ENCODE measurements at places on chromosomes 7 and 10.

DNA sequence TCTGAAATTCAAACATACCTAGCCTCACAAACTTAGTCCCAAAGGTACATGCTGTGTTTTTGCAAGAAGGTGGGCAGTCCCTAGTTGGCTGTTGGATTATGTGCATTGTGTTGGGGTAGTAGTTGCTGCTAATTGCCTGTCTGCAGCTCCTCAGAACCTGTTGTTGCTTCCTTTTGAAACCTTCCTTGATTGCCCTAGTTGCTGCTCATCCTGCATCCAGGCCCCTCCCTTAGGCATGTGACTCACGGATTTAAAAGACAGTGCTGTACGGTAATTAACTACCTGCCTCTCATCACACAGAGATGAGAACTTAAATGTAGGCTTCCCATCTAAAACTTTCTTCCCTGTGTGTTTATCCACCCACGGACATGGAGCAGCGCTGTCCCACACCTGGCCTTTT, 67.7 kb downstream of the BMPR1A start:
- DNase-seq: no peak

DNA sequence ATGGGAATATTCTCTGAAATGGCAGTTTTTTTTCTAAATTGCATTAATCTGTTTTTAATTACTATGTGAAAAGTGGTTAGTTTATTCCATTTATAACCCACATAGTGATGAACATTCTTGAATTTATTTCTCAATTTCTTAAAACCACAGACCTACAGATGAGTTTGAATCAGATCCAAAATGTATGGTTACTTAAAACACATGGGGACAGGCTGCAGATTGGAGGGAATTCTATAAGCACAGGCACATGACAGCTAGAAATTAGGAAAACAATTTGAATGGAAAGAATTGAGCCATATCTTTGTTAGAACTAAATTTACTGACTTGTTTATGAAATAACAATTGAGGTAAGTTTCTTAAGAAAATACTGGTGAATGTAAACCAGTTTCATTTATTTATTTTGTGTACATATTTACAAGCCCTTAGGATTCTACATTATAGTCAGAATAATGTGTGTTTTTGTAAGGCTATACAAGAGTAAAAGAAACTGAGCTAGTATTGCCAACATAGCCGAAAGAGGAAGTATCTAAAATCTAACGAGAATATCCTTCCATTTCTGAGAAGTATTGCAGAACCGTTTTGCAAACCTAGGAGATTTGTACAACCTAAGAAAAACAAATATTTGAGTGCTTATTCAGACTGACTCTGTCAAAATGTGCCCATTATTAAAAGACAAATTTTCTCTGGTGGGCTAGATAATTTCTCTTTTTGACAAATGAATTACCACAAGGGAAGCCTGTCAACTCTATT, 434.3 kb upstream of the SEMA3D start:
- DNase-seq: peak; percentile 38

DNA sequence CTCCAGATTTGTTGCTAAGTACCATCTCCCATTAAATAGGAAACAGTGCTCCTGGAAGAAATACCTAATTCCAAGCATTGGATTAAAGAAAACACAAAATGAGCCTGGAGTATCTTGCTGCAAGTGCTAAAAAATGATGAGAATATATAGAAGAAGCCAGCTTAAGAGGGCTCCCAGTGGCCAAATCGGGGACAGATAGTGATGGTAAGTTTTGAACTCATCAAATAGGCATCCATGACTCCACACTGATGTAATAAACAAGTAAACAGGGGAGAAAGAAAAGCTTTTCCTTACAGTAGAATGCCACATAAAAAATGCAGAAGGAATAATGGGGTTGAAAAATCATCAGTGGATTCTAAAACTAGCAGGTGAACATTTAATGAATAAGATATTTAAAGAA, 72.4 kb downstream of the CTTNBP2 start:
- DNase-seq: no peak

DNA sequence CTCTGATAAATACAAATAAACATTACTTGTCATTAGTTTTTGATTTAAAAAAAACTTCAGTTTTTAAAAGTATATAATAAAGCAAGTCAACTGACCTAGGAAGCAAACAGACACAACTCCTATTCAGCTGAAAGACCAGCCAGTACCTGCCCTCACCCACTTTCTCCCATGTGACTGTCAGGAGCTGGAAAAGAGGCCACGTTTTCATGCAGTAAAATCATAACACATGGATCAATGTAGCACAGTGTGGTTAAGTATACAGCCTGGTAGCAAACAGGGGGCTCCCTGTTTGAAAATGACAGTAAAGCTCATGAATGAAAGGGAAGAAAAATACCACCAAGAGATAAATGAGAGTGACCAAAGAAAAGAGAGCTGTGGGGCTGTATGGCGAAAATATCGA, 21.6 kb downstream of the KIN start:
- no peak for DNase-seq

DNA sequence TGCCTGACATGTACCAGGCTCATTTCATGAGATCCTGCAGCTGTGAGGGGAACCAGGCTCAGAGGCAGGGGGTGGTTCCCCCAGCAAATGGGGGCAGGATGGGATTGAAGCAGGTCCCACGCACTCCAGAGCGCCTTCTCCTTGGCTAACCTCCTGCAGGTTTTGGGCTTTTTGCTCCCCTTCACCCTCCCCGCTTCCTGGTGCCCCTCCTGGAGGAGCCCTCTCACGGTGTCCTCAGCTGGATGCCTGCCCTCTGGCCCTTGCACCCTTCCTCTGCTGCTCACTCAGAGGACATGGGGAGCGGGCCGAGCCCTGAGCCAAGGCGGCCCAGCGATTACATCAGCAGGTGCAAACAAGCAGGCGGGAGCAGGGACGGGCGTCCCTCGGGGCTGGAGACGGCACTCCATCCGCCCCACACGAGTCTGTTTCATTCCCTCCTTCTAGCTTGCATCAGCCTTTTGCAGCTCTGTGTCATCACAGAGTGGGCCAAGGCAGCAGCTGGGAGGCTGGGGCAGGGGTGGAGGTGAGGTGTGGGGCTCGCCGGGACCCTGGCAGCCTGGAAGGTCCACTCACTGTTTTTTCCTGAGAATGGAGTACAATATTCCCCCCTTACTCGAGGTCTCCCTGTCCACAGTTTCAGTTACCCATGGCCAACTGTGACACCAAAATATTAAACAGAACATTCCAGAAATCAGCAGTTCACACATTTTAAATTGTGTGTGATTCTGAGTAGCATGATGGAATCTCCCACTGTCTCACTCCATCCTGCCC, 52.7 kb upstream of the SLC29A3 start:
- no peak for DNase-seq

- no peak for DNase-seq
These were observed 303.9 kb upstream of the NRP1 start for GRCh38 chr10:33638374-33638773.

DNA sequence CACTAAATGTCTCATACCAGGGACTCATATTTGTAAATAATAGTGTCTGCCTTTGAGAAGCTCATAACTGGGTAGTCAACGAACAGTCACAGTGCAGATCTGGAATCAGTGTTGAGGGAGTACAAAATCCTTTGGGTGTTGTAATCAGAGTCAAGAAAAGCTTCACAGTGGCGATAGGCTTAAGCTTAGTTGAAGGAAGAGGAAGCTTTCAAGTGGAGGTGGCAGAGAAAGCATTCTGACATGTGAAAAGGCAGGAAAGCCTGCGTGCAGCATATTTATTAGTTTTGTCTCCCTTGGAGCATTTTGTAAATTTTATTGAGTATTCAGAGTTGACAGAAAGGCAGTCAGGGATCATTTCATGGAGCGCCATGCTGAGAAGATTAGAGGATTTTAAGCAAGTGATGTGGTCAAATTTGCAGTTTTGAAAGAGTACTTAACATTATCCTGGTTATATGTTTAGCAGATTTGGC, 104.9 kb downstream of the ADK start:
- no peak for DNase-seq

DNA sequence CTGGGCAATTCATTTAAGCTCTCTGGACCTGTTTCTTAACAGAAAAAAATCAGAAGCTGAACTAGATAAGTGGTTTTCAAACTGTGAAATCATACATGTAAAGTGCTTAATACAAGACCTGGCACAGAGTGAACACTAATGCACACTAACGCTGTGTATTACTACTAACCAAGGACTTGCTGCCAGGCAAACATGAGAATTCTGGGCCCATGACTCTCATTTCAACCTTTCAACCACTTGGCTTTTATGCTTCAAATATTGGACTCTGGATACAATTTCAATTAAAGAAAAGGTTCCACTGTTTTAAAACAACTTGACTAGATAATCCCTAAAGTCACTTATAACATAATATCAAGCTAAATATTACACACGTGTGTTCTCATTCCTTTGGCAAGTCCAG, 73.4 kb downstream of the SRPK2 start:
- DNase-seq: no peak

DNA sequence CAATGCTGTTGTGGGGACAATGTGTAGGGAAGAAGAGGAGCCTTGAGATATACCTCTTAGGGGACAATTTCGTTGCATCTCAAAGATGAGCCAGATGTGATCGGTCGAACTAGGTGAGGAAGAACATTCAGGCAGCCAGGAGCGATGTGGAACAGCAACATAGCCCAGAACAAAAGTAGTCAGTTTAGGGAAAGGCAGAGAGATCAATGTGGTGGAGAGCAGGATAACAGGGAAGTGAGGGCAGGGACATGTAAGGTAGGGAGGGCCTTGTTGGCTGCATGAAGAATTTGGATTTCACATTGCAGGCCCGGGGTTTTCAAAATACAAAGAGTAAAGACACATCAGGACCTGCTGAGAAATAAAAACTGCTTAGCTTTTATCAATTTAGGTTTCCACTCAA, 29.1 kb upstream of the MACC1 start:
- no peak for DNase-seq

DNA sequence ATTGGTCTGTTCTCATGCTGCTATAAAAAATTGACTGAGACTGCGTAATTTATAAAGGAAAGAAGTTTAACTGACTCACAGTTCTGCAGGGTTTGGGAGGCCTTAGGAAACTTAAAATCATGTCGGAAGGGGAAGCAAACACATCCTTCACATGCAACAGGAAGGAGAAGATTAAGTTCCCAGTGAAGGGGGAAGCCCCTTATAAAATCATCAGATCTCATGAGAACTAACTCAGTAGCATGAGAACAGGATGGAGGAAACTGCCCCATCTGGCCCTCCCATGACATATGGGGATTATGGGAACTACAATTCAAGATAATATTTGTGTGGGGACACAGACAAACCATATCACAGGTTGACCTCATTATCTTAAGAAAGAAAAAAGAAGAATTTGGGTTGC, 134.5 kb downstream of the PPP1R3A start:
- no peak for DNase-seq

- DNase-seq: no peak
These were observed 55.2 kb downstream of the ZEB1 start for GRCh38 chr10:31374146-31374696.

- no peak for DNase-seq
These were observed 6.5 kb upstream of the OIT3 start for GRCh38 chr10:72887043-72887442.

DNA sequence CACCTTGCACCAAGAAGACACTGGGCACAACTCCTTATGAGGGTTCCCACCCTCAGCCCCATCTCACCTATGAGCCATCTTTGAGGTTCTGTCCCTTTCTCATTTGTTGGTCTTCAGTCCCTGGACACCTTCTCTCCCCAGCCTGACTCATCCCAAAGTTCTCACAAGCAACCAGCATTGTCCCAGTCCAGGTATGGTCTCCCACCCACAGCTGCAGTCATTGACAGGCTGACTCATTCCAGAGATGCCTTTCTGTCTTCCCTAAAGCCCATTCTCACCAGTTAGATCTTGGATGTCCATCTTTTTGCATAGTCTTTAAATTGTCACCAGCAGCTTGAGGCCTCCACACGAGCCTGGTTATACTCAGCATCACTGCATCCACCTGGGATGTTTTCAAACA, 26.7 kb upstream of the BMPR1A start:
- DNase-seq: no peak

- DNase-seq: no peak
These were observed 637.7 kb downstream of the ZNF716 start for GRCh38 chr7:58087536-58088190.

DNA sequence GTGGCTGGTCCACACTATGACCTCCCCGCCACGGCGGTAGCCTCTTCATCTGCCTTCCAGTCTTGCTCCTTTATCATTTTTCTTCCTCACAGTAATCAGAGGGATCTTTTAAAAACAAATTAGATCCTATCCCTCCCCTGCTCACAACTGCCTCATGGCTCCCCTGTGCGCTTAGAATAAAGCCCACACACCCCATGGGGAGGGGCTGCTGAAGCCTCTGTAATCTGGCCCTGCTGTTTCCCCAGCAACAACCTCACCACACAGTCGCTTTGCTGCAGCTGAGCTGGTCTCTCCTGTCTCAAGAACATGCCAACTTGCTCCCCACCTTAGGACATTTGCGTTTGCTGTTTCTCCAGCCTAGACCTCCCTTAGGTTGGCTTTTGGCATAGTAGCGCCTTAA, 41.0 kb downstream of the SP8 start:
- no peak for DNase-seq

DNA sequence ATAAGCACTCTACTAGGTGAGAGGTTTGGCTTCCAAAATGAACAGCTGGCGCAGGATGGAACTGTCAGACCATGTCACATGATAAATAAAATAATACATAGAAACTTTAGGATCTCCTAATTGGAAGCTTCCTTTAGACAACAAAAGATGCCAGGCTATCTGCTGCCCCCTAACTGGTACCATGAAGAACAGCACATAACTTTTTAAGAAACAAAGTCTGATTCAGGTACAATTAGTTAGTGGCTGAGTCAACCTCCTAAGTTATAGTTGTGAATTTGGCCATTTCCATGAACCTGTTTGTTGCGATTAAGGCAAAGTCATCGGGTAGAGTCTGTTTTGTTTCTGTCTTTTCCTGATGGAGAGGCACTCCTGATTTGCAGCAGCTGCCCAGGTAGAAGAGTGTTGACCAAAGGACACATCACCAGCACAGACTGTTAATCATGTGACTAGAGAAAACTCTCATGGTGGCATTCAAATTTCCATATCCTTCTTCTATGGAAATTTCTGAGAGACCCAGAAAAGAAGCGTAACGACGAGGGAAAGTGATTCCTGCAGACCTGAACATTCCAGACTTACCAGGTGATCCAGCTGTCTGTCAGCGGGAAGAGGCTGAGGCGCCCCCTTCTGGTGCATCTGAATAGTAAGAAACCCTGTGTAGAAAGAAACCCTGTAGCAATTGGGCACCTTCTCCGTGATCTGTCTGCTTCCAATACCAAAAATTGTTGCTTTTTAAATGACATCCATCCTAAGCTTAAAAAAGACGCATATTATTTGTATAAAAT, 8.6 kb upstream of the INHBA start:
- no peak for DNase-seq

DNA sequence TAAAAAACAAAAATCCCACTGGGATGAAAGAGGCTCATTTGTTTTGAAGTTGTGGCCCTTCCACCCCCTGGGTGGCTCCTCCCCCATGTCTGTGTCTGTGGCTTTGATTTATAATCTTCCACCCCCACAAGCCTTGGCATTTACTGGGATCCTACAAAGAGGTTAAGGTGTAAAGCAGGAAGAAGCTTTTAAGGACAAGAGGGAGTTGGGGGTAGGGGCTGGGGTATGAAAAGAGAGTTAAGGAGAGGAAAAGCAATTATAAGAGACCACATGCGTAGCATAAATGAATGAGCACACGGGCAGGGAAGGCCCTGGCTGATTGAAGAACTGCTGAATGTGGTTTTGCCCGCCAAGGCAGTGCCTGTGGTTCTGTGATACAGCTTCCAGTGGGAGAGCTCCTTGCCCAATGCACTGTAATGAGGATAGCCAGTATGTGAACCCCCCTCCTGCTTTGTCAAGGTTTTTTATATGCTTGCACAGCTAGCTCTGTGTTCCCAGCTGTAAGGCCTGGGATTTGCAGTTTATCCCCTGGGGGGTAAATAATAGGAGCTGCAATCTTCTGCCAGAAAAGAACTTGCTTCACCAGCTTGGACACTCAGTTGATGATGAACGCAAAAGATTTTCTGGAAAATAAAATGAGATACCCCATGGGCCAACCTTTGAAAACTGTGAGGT, 34.7 kb upstream of the KMT2E start:
- DNase-seq: no peak
